ENCODE measurements at places on chromosomes 2 and 18.

GRCh38 chr18:49247781-49248180, 212.7 kb downstream of the DYM start:
- no peak for DNase-seq

DNA sequence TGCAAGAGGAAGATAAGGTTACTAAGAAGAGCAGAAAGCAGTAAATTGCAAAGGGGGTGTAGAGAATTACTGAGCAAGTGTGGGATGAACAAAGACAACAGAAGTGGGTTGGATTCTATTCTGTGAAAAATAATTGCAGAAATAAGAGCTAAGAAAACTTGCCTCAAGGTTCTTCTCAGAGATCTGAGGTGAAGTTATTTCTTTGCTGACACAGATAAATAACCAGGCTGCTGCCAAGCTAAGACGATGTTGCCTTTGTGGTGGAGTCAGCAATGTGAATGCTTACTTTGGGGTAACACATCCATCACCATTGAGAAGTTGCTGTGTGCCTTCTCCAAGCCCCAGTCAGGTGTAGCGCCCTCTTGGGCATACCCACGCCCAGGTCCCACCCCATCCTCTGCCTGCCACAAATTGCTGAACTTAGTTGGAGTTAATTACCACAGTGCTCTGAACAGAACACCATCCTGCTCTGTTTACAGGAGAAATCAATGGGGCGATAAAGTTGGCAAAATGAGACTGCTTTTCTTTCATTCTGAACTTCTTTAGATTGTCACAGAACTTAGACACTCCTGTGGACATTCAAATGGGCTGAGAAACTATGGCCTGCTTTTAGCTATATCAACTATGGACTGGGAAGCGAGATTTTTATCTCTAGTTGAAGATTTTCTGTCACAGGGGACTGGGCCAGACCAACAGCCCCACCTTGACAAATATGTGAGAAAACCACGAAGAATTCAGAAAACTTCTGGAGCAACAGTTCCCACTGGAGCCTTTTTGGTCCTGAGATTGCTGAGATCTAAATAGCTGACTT, 283.6 kb downstream of the TMX3 start:
- DNase-seq = no peak

DNA sequence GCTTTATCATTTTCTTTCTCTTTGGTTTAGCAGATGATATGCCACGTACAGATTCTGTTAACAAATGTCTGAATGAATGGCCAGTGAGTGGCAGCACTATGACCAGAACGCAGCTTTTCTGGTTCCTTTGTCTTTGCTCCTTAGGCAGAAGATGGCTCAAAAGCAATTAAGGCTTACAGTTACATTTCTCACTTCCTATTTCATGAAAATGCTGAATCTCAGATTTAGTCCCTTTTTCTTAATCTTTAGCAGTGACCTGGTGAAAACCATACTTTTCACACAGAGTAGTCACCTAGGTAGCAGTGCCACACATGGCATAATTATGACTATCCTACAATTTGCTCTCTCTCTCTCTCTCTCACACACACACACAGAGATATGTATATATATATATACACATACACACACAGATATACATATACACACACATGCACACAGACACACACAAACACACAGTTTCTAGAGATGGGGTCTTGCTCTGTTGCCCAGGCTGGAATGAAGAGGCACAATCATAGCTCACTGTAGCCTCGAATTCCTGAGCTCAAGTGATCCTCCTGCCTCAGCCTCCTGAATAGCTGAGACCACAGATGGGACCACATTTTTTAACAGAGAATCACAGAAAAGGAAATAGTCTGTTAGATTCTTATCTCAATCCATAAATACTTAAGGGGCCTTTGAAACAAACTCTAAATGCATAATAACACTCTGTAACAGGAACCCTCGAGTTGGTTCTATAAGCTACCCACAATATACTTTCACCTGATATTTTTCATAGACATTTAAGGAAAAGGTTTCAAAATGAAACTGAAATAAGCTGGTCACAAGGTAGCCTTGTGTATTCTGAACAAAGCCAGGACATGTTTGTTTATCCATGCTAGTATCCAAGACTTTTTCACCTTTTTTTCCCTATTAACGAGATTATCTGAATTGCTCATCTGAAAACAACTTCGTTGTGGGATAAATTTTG, 11.6 kb downstream of the PDE6D start:
- DNase-seq = no peak

DNA sequence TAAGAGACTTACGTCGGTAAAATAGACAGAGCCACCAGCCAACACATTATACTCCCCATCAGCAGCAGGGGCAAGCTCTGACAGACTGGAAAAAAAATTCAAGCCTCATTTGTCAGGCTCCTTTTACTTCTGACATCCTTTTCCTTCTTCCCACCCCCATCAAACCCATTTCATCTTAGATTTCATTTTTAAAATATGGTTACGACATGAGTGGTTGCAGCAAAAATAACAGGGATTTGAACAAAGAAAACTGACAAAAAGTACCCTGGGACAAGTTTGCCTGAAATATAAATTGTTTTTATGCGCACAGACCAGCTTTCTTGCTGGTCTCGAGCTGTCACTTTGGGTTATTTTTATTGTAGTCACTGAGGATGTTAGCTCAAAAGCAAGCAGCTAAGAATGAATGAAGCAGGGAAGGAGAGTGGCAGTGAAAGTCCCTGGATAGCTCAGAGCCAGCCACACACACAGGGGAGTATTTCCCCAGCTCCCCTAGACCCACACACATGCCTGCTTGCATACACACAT, 30.7 kb upstream of the LINC00305 start:
- no peak for DNase-seq

All from amygdala (tissue), 56 donors.